Thyroid gland (tissue), 4 donors: ENCODE measurements at places on chromosomes 5 and 9. TPM values are rescaled to one million over a fixed set of nuclear protein-coding genes. Genes with fewer than 3 reads are reported as not detected.

- no peak for DNase-seq
Observed at GRCh38 chr5:1673042-1673677, 126.5 kb downstream of the MRPL36 start.

- DNase-seq = no peak
Observed at GRCh38 chr5:141503681-141504080, 14.8 kb downstream of the PCDHGC5 start.

- no peak for DNase-seq
Observed at GRCh38 chr5:157456301-157456700, 3.7 kb upstream of the NIPAL4 start.

DNA sequence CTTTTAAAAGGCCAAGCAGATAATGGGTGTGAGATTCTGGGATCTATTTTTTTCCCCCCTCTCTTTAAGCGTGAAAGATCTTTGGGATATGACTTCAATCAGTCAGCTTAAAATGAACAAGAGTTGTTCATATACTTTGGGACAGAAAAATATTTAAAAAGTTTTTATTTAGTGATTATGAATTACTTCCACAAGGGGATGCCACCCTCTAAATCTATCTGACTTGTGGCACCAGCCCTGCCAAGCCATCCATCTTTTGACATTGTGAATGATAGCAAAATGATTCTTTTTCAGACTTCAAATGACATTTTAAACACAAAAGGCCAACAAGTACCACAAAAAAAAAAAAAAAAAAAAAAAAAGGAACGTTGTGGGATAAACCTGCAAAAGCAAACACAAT, 111.0 kb upstream of the HMHB1 start:
- no peak for DNase-seq

DNA sequence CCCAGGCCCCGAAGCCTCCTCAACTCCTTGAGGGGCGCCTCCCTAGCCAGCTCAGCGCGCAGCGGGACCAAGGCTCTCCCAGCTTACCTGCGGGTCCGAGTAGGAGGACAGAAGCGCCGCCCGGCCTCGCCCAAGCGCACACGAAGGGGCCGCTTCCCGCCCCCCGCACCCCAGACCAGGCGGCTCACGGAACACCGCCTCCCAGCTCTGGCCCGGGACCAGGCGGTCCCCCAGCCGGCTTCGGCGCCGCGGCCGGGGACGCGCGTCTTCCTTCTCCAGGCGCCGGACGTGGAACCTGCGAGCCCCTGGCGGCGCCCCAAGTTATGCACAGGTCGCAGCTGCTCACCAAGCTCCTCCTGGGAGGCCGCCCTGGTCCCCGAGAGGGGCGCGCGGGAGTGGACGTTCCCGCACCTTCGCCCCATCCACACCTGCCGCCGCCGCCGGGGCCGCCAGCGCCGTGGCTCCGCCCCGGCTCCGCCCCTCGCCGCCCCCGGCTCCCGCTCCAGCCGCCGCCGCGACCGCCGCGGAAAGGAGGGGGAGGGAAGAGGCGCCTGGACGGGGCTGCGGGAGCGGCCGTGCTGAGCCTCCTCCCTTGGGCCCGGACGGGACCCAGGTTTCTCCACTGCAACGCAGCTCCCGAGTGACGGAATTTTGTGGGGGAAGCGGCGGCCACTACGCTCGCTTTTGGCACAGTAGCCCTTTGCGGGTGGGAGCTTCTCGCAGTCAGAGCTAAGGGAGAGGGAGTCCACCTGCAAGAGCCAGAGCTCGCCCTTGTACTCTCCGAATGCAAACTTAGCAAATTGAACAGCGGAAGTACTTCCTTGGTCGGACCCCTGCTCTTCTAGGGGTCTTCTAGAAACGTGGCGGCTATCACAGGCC, 77.5 kb upstream of the IFNE start:
- peak; percentile 68 for DNase-seq

DNA sequence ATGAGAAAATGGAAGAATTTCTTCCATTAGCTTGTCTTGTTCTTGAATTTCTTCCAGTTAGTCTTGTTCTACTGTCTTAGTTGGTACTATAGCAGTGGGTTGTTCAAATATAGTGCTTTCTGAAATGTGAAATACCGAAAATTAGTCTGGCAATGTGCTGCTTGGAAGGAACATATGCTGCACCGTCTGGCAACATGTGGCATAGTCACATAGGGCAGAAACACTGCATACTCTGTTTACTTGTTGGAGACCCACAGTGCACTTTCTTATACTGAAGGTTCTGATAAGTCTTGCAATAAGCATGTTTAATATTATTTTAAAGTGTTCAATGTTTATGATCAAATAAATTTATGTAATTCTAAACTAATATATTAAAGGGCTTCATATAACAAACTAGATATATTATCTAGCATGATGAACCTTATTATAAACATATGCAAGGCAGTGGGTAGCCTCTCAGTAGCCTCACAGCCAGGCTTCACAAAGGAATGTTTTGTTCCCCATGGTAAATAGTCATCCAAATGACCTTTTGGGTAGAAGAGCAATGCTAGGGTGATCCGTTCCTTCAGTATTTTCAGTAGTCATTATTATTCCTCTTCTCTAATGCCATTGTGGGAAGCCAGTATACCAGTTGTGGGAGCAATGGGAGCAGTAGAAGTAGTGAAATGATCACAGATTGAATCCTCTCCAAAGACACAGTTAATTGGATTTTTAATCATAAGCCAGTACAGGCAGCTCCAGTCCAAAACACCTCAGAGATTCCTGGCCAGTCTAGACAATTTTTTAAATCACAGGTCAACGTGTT, 1106.7 kb downstream of the DTWD2 start:
- no peak for DNase-seq

DNA sequence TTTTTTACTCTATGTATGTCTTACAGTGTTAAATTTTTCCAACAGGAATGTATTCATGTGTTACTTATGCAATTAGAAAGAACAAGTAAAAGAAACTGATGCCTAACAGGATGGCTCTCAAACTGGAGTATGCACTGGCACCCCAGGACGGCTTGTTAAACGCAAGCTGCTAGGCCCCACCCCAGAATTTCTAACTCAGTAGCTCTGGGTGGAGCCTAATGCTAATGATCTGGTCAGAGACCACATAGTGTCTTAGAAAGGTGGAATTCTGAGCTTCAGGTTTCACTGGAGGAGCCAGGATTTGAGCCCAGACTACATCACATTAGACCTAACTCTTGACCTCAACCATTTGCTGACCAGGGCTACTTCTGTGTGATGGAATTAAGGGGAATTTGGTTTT, 34.4 kb downstream of the SHC3 start:
- DNase-seq = no peak

DNA sequence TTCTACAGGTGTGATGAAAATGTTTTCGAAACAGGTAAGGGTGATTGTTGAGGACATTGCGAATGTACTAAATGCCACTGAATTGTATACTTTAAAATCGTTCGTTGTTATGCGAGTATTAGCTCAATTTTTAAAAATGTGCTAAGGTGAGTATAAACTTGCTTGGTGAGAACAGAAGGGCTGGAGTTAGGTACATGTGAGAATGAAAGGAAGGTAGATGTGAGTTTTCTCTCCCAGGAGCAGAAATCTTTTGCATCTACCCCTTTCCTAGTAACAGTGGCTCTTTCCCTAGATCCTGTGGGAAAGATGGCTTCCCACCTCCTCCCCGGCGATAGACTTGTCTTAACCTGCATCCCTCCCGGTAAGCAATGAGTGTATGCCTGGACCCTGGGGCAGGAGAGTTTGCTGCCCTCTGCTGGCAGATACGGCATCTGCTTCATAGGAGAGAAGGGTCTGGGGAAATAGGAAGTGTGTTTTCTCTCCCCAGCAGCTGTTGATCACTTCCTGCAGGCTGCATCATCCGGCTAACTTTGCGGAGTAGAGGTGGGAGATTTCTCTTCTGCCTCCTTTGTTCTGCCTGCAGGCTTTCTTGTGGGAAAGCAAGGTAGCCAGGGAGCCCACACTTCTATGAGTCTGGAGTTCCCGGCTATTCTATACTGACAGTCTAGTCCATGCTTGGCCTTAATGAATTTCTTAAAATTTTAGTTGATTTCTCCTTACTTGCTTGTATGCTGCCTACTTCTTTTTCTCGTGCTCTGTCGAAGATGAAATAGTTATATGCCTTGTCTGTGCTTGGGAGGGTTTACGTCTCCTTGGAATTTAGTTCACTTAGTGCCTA, 373.3 kb upstream of the SEMA6A start:
- DNase-seq = peak; percentile 76

DNA sequence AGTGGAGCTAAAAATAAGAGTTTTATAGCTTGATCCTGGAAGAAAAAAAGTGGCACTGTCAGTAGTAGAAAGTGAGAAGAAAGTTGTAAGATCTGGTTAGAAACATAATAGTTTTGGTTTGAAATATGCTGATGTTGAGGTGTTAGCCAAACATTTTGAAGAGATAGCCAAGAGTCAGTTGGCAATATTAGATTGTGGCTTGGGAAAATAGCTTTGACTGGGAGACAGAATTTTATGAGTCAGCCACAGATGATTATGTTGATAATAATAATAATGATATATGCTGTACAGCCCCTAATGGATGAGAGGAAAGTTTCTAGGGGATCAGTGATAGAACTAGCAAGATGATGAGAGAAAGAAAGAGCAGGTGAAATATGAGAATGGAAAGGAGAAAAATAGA, 12.4 kb upstream of the CDH18 start:
- DNase-seq = no peak

GRCh38 chr9:95920017-95920416, 44.5 kb downstream of the ERCC6L2 start:
- no peak for DNase-seq

- DNase-seq = no peak
Observed at GRCh38 chr9:28410411-28410810, 837.1 kb upstream of the C9orf72 start.

DNA sequence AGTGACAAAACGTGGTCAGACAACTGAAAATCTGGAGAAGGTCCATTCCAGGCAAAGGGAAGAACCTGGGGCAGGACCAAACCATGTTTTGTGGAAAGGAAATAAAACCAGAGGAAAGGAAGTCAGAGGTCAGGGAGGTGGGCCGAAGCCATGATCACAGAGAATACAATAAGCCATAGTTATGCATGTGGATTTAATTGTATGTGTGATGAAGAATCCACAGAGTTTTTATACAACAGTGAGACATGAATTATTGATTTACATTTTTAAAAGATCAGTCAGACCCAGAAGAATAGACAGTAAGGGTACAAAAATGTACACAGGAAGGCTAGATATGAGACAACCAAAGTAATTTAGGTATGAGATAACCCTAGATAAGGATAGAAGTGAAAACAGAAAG, 20.8 kb downstream of the TTC33 start:
- no peak for DNase-seq

DNA sequence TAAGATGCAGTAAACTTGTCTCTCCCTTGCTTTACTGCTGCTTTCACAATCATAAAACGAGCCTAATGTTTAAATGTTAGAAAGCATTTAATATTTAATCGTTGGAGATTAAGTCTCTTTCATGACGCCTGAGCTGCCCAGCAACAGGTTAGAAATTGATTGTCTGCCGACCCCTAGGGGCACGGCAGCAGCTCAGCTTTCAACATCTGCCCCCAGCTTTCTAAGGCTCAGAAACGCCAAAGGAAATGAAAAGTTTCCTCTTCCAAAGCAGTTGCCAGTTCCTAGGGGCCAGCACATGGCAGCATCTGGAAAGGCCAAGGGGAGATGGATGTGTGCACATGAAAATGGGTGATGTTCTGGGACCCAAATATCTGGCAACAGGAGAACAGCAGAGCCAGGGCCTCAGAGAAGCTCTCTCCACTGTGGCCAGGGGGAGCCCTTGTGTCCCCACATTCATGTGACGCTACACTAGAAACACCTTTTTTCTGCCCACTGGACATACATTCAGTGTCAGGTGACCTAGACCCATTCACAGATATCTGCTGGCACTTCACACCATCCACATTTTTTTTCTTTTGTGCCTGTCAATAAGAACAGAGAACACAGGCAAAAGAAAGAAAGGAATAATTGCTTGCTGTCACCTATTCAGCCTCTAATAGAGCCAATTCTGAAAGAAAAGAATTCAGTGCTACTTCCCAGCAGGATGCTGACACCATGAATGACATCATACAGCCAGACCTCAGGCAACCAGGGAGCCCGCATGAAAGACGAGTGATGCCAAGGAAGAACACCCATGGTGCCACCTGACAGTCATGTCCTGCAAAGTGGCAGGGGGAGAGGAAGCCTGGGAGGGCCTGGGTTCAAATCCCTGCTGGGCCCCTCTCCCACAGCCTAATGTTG, 205.0 kb upstream of the TAS2R1 start:
- DNase-seq = no peak

PAEP gene
- not detected for total RNA-seq

AQP7 gene
- 4.7 TPM for total RNA-seq

SUSD1 gene
- total RNA-seq = 12.0 TPM
